ENCODE measurements at places on chromosomes 6 and 20. TPM values are rescaled to one million over a fixed set of nuclear protein-coding genes. Genes with fewer than 3 reads are reported as not detected.

NKAPL gene
- not detected for total RNA-seq

TRERF1 gene
- total RNA-seq = 8.4 TPM

DNA sequence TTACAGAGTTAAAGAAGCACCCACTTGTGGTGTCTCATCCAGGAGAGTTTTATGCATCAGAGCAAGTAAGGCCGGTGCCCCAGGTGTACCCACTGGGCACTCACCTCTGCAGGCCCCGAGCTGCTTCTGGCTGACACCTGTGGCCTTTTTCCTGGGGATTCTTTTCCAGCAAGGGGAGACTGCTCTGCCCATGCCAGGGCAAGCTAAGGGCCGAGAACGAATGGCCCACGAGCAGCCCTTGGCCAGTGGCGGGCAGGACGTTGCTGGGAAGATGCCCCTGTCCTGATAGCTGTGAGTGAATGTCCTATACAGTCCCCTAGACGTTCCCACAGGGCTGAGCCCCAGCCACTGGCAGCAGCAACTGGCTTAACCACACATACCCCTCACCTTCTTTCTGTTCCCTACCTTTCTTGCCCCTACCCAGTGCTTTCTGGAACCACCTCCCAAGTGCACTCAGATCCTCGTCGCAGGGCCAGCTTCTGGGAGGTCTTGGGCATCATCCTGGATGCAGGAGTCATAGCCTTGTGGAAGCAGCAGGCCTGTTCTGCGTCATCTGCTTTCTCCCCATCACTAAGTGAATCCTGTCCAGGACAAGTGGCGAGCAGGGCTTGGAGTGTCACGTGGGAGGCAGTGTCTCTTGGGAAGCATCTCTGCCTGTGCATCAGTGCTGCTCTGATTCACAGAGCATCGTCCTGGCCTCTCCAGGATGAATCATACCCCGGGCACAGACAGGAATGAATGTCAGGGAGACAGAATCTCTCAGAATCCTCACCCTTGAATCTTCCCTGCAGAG lies 32.5 kb downstream of the SYNDIG1 start:
- DNase-seq = peak; percentile 89

DNA sequence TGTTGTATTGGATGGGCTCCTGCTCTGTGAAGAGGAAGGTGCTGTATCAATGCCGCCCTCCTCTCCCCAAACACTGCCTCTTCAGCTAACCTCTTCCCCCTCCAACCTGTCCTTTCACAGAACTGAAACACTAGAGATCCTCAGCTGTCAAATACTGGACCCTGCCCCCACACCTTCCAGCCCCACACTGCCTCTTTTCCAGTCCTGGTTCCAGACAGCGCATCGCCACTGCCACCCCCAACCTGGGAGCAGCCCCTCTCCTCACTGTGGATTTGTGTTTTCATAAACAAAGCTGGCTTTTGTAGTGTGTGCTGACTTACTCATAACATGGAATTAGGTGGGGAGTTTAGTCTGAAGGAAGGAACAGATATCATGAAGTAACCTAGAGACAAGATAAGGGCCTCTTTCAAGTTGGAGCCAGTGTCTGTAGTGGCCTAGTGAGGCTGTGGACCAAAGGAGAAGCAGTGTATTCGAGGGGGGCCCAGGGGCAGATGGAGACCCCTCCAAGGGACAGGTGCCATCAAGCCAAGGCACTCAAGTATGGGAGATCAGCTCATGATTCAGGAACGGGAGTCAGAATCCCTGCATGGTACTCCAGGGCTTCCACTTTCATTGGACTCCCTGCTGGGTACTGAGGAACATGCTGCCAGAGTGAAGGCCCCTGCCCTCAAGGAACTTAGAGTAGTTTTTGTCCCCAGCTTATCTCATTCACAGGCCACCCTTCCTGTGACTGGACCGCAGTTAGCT lies 2.1 kb downstream of the SCUBE3 start:
- no peak for DNase-seq

DNA sequence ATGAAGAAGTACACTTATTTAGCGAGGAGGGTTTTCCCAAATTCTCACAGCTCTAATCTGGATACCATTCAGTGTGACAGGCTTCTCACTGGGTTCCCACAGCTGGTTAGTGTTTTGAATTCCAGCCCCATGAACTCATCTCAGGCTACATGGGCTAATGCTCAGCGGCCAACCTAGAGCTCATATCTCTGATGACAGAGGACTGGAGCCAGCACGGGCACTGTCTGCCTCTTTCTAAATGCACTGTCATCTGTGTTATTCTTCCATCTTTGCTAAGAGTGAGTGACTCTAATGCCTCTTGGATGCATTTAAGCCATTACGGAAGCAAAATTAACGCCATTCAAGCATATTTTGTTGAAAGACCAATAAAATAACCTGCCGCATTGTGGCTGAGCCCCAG lies 308.9 kb upstream of the JAG1 start:
- peak; percentile 43 for DNase-seq

SLC17A4 gene
- not detected for total RNA-seq

SPDEF gene
- not detected for total RNA-seq

MAS1 gene
- total RNA-seq = not detected

TBX18 gene
- 2.3 TPM for total RNA-seq

DNA sequence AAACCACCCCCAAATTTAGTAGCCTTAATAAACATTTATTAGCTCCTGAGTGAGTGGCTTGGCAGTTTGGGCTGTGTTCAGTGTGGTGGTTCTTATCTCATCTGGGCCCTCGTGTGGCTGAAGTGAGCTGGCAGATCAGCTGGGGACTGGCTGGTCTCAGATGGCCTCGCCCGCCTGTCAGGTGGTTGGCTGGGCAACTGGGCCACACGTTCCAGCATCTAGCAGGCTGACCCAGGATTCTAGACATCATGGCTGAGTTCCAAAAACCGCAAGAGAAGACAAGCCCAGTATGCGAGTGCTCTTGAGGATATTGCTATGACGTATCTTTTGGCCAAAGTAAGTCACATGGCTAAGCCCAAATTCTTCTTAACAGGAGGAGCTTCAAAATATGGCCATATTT lies 28.9 kb downstream of the EIF2S2 start:
- peak; percentile 90 for DNase-seq

DNA sequence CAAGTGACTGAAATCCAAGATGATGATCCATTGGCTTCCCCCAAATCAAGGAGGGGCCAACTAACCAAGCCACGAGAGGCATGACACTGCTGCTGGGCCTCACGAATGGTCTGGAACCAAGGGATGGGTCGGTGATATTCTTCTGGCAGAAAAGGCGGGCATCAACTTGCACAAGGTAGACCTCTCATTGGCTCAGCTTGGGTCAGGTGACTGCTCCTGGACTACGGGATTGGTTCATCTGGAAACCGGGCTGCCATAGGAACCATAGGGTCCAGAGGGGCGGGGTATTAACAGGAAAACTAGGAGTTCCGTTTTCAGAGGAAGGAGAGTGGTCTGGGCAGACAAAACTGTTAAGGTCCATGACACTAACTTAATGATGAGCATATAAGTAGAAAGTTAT lies 100.9 kb downstream of the TFAP2C start:
- DNase-seq = no peak

TRPC4AP gene
- 68.3 TPM for total RNA-seq

SLC16A10 gene
- total RNA-seq = 97.0 TPM

- DNase-seq = no peak
Measured at GRCh38 chr6:105867277-105867676, 218.9 kb upstream of the PRDM1 start.

GRCh38 chr6:156942266-156942665 lies 165.1 kb downstream of the ARID1B start:
- no peak for DNase-seq

OR2B6 gene
- not detected for total RNA-seq

ECT2L gene
- 0.06 TPM for total RNA-seq

DNA sequence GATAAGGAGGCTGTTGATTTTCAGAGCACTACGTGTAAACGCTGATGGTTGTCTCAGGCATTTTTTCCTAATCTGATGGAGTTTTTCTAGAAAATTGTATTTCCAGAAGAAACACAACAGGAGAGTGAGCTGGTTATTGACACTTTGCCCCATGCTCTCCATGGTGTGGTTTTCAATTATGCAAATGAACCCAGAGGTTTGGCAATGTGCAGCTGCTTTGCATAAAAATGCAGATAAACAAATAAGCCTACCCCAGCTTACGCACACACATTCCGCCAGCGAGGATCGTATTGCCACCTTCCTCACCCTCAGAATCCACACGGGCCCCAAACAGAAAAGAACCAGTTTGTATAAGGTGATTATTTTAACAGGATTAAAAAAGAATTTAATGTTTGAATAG lies 45.1 kb upstream of the FRMD1 start:
- DNase-seq = no peak

EPPIN gene
- total RNA-seq = not detected

CDSN gene
- not detected for total RNA-seq

- DNase-seq = no peak
Measured at GRCh38 chr6:165536911-165537310, 126.1 kb downstream of the PDE10A start.

DNA sequence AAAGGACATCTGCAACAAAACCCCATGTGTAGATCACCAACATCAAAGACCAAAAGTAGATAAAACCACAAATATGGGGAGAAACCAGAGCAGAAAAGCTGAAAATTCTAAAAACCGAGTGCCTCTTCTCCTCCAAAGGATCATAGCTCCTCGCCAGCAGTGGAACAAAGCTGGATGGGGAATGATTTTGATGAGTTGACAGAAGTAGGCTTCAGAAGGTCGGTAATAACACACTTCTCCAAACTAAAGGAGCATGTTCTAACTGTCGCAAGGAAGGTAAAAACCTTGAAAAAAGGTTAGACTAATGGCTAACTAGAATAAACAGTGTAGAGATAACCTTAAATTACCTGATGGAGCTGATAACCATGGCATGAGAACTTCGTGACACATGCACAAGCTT lies 109.9 kb upstream of the SYNCRIP start:
- DNase-seq = no peak

SPATA25 gene
- 0.35 TPM for total RNA-seq

MICA gene
- 24.2 TPM for total RNA-seq

DNA sequence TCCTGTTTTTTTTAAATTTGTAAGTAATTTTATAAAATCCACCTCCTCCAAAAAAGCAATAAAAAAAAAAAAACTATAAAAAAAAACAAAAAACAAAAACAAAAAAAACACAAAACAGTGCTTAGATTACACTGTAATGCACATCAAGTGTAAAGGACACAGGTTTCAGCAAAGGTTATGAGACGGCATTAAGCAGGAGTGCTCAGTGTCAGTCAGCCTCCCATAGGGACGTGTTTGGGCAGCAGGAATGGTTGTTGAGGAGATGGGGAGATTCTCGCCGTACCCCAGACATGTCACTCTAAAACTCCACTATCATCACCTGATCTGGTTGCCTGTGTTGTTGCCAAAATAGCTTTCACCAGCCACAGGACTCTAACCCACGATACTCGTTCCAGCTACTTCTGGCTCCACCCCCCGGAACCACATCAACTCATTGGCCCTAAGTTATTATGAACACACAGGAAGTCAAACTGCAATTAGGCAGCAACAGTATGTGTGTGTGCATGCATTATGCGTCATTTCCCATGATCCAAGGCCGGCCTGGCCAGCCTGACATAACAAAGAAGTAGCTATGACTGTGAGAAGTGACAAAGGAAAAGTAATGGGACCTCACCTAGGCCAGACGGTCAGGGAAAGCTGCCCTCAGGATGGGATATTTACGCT lies 28.7 kb downstream of the ECT2L start:
- DNase-seq = no peak

- no peak for DNase-seq
Measured at GRCh38 chr20:9495701-9496100, 18.7 kb upstream of the LAMP5 start.

DNA sequence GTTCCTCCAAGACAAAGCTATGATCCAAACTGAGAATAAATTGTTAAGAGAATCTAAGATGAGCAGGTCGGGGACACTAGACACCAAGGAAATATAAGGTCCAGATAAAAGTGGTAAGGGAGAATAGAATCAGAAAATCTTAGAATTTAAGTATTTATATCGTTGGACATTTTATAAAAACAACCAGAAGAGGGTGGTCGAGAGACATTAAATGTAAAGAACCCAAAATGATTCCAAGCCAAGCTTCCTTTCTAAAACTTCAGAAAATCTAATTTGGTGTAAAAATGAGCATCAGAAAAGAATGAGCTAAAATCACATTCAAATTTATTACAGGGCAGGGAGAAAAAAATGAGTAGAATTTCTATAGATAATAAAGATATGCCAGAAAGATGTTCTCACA lies 97.8 kb upstream of the OGFRL1 start:
- no peak for DNase-seq

KHDRBS2 gene
- total RNA-seq = 1.7 TPM

DNA sequence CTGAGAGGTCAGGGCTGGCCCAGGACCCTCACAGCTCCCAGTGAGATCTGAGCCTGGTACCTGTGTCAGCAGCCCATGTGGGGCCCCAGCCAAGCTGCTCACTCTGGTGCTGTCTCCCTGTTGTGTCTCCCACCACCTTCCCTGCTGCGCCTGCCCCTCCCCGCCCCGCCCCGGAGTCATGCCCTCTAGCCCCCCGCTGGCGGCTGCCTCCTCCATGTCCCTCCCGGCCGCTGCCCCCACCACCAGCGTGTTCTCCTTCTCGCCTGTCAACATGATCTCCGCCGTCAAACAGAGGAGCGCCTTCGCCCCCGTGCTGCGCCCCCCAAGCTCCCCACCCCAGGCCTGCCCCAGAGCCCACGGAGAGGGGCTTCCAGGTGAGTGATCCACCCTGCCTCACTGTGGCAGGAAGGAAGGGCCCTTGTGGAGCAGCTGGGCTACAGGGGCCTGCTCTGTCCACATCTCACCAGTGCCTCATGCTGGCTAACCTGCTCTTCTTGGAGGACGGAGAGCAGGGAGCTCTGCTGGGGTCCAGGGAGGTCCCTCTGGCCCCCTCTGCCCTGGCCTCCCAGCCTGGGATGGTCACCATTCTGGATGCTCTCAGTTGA lies 44.9 kb downstream of the CPXM1 start:
- DNase-seq = no peak

GRCh38 chr6:142929751-142930358 lies 15.1 kb downstream of the HIVEP2 start:
- no peak for DNase-seq

HLA-DRB5 gene
- total RNA-seq = 0.55 TPM

MLN gene
- not detected for total RNA-seq

DNA sequence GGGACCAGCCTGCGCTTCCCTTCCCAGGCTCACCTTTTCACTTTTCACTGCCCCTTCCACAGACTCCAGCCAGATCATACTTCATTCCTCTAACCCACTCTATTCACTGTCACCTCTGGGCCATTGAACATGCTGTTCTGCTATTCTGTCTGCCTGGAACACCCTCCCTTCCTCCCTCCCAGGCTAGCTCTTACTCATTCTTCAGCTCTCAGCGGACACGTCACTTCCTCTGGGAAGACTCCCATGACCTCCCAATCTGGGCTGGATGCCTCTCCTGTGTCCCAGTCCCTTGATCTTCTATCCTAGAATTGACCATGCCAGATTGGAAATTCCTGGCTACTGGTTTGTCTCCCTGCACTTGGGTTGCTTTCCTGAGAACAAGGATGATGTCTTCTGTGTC lies 5.0 kb downstream of the SLC12A5 start:
- no peak for DNase-seq

LKAAEAR1 gene
- total RNA-seq = 0.28 TPM

GRCh38 chr20:15921930-15922329 lies 651.3 kb downstream of the KIF16B start:
- no peak for DNase-seq

- DNase-seq = no peak
Measured at GRCh38 chr6:84390334-84390733, 162.9 kb upstream of the CEP162 start.

TBC1D7 gene
- total RNA-seq = 13.5 TPM

All from adrenal gland (tissue), 19 donors.